ENCODE measurements at places on chromosomes 5 and 9.

DNA sequence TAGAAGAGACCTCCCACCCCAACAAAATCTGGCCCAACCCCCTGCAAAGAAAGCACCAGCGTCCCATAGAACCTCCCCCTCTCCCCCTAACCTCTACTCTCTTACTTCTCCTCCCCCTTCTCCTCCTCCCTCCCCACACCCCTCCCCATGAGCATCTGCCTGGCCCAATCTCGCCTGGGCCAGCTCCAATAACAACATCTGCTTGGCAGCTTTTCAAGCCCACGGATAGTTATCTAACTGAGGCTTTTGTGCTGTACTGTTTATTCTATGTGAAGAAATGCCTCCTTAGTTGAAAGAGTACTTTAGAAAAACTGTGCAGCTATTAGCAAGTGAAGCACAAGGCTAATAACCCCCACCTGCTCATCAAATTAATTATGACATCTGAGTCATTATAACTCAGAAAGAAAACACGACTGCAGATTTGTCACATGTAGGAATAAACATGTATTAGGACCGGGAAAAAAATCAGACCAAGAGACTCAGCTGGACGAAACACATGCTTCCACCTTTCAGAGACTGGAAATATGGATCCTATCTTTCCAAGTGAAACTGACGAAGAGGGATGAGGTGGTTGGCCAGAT, 42.8 kb downstream of the NFIB start:
- DNase-seq: no peak

GRCh38 chr5:82661462-82661861, 383.3 kb upstream of the RPS23 start:
- DNase-seq: no peak

DNA sequence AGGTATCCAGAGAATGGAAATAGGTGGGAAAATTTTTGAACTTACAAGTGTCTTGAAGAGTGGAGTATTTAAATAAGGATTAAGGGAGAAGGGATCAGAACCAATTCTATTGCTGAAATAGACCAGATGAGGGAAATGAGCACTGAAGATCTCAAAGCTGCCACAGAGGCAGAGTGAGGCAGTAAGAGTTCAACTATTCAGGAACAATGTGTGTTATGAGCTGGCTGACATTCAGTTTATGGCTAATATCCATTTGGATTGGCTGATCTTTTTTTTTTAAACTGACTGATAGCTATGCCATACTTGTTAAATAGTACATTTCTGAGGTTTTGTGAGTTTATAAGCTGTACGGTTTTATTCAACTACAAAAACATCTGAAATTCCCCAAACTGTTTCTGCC, 95.3 kb upstream of the GNA14 start:
- no peak for DNase-seq

DNA sequence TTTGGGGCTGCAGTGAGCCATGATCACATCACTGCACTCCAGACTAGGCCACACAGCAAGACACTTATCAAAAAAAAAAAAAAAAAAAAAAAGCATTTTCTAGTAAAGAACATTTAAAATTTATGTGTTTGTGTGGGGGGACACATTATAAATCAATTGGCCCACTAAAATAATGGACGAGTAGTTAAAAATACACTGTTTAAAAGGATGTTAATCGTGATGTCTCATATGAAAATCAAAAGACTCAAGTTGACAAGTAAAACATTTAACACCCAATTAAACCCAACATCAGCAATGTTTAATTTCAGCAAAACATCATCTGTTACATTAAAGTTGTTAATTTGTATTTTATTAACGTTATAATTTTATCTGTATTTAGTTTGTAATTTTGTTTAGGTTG, 152.3 kb downstream of the MAPKAP1 start:
- DNase-seq: no peak

DNA sequence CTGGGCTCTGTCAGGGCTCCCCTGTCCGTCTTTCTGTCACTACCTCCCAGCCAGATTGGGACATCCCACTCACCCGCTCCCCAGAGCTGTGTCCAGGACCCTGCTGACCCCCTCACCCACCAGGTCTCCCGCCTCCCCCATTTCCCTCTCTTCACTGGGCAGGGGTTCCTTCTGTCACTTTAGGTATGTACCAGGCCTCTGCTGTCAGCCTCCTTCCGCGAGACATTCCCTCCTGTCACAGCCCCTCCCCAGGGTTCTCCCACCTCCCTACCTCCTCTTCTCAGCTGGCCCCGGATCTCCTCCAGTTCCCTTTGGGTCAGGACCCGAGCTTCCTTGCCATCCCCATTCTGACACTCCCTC, 488 bp downstream of the POLR1E start:
- no peak for DNase-seq
